Mesenteric fat pad (tissue), 1 donor: ENCODE measurements at places on chromosomes 4 and X. TPM values are rescaled to one million over a fixed set of nuclear protein-coding genes. Genes with fewer than 3 reads are reported as not detected.

The CLDN2 gene
- total RNA-seq, result 1.5 TPM

The CXorf49 gene
- total RNA-seq, result not detected

- DNase-seq, result no peak
Observed at GRCh38 chr4:118034053-118034785, at the start of gene NDST3. TSS of gene NDST3 (plus strand) at chr4:118034486. CDS start at chr4:118053911, 19,425 bp downstream.

- DNase-seq, result peak; percentile 16
Observed at GRCh38 chrX:626745-627509, 3.7 kb upstream of the SHOX start.

DNA sequence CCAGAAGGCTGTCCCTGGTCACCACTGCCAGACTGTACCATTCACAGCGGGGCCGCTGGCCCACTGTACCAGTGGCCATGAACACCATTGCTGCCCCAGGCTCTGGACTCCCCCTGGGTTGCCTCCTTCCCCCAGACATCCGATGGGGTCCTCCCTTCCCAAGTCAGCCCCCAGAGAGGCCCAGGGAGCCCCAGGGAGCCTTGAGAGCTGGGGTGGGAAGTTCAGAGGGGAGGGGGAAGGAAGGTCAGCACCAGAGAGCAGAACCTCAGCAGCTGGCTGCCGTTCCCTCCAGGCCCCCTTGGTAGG, 441 bp upstream of the ARHGAP4 start:
- no peak for DNase-seq
